Suppressor macrophage (primary cell): ENCODE measurements at places on chromosomes 3 and 15.

GRCh38 chr15:98884894-98885293 is 122.7 kb downstream of the PGPEP1L start:
- no peak for DNase-seq

GRCh38 chr15:74983725-74984231 is 11.6 kb upstream of the SCAMP5 start:
- peak; percentile 71 for DNase-seq

DNA sequence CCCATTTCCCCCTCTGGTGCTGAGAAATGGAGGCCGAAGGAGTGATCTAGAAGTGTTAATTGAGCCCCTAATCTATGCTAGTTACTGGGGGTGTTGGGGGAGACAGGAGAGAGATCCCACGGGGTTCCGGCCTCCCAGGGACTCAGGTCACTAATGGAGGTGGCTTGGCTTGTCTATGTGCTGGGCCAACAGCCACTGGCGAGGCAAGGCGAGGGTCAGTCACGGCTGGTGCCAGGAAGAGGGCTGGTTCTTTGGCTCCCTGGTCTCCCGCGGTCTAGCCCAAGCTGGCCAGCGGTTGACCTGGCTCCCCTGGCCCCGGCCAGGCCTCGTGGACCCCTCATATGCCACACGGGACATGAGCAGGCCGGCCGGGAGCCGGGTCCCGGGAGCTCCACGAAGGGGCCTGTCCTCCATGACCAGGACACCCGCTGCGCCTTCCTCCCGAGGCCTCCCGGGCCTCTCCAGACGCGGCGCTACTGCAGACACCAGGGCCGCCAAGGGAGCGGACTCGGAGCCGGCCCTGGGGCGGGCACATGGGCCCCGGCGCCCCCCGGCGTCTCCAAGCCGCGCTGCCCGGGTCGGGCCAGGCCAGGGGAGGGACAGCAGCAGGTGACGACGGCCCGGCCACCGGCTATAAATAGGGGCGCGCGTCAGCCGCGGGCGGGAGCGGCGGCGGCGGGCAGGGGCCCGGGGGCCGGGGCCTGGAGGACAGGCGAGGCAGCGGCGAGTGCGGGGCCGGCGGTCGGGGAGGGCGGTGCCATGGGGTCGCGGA is at the start of gene ALPK3:
TSS of gene ALPK3 (plus strand) at position 663 of the 772 bp plus-strand sequence. CDS start at position 760, 97 bp downstream.
- no peak for DNase-seq

- no peak for DNase-seq
Observed at GRCh38 chr3:102796804-102797203, 362.0 kb downstream of the ZPLD1 start.

DNA sequence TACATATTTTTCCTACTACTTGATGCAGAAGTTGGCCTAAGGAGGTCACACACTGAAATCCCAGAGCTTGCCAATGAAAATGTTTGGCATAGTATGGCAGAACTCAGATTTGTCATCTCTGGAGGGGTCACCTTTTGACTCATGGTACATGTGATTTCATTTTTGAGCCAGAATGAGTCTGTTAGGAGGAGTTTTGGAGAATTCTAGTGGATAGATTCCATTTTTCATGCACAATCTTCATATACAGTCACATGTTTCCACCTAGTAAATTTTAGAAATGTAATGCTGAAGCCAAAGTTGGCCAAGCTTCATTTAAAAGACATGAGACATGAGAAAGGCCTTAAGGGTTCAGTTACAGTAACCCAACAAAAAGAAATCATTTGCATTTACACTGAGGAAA is 97.8 kb upstream of the IGSF10 start:
- no peak for DNase-seq

DNA sequence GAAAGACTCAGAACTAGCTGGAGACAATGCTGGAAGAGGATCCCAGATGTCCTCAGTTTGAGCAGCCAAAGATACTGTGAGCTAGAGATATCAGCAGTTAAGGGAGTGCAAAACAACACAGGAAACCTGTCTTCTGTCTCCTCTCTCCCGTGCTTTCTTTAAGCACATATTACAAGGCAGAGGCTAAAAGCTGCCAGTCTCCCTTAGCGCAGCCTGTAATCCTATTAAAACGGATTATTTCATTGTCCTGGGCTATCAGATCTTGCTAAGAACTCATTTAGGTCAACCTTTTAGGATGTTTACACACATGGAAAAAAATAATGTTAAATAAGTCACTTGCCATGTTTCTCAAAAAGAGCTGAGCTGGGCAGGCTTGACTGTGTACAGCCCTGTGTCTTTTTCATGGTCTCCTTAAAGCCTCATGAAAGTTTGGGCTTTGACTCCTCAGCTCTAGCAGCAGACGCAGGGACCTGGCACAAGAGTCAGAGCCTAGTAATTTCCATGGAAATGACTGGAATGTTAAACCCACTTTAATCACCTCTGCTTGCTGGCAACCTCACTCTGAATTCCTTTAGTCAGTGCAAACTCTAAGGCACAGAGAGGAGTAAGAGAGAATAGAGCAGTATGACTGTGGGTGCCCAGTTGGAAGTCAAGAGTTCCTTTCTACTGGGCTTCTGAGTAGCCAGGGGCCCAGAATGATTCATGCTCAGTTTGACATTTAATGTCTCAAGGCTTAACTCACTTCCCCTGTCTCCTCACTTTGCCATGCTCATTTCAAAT is 491.9 kb downstream of the NTRK3 start:
- DNase-seq = peak; percentile 77
